ENCODE measurements at places on chromosomes 4 and X.

- DNase-seq = no peak
Observed at GRCh38 chr4:3253808-3254207, 4.8 kb downstream of the MSANTD1 start.

DNA sequence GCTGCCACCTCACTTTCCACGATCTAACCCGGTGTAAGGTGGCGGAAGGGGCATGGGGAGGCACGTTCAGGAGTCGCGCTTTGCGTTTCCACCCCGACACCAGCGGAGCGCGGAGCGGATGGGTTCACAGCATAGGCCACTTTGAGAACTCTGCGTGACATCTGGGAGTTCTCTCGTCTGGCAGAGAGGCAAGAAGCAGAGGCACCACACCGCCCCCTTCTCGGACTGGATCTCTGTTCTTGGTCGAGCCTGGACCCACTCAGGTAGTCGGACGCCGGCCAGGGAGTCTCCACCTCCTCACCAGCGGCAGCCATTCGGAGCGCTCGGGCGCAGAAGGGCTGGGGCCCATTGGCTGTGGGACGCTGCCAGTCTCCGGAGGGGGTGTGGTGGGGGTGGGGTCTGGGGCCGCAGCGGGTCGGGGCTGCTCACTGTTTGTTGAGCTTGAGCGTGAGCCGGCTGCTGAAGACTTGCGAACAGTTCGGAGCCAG, at the start of gene DACH2:
TSS of gene DACH2 (plus strand) at position 428 of the 488 bp plus-strand sequence.
- DNase-seq = peak; percentile 44

GRCh38 chr4:133124746-133125145, 24.3 kb upstream of the PCDH10 start:
- no peak for DNase-seq

DNA sequence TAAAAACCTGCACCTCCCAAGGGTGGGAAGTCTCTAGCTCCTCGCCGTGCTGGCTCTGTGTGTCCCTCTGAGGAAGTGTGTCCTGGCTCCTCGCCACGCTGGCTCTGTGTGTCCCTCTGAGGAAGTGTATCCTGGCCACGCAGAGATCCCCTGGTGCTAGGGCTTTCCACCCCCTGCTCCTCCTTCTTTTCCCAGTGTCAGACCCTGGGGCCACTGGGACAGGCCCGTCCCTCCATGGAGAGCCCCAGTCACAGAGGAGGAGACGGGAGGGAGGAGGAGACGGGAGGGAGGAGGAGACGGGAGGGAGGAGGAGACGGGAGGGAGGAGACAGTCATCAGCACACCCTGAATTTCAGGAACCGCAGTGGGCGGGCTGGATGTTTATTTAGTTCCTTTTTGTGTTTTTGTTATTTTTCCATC, 53.8 kb upstream of the HGFAC start:
- peak; percentile 13 for DNase-seq

- no peak for DNase-seq
Observed at GRCh38 chr4:33052241-33052640, 2332.1 kb downstream of the PCDH7 start.

DNA sequence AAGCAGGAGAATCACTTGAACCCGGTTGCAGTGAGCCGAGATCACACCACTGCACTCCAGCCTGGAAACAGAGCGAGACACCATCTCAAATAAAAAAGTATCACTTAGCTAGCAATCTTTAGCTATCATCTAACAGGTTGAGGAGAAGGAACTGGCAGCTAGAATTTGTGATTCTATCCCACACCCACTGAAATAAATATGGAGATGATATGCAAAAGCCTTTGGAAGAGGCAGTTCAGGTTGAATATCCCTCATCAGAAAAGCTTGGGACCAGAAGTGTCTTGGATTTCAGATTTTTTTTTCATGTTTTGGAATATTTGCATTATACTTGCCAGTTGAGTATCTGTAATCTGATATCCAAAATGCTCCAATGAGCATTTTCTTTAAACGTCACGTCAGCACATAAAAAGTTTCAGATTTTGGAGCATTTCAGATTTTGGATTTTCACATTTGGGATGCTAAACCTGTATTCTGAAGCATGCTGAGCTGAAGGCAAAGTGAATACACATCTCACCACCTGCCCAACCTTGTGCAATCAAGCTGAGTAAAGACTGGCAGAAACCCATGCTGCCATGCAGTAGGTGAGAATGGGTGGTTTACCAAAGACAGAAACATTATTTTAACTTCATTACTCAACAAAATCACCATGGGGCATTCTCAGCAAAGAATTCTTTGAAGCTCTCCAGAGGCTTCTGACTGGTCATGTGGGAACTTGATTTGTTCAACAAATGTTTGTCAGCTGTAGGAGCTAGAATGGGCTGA, 159.3 kb downstream of the SH3KBP1 start:
- no peak for DNase-seq

DNA sequence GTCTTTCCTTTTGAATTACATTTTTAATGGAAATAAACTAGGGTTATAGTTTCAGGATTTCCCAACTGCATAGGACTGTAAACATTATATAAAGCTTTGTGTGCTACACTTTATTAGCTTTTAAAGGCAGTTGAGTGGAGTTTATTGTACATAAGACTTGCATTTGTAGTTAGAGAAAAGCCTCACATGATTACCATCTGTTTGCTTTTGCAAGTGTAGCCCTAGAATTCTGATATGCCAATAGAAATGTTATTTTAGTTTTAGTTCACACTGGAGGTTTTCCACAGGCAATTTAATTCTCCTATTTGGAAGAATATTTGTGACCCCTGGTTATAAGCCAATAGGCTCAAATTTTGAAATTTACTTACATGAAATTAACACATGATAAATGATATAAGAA, 41.3 kb upstream of the ANK2 start:
- DNase-seq = no peak

DNA sequence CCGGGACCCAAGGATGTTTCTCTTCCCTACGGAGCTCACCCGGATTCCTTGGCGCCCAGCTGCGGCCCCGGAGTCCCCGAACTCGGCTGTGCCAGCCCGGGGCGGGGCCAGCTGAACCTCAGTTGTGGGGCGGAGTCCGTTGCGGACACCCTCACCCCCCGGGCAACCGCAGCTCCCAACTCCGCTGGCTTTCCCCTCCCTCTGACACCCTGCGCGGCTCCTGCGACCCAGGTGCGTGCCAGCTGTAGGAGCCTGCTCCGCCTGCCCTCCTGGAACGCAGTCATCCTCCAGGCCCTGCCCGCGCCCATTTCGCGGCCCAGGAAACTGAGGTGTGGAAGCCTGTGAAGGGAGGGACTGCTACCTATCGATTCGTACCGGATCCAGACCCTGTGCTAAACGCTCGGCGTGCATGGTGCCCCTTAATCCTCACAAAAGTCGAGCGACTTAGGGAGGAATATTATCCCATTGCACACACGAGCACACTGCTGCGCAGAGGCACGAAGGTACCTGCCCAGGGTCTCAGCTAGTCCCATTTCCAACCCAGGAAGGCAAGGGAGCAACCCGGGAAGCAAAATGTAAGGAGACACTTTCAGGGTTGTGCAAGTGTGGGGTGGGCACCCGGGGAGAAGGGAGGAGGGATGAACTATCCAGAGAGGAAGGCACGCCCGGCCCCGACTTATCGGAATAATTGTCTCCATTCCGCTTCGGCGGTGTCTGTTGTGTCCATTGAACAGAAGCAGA, 12.3 kb downstream of the MSX1 start:
- DNase-seq = no peak

- no peak for DNase-seq
Observed at GRCh38 chr4:76017056-76017686, 6.1 kb downstream of the CXCL10 start.
